ENCODE measurements at places on chromosomes 6 and 20.

DNA sequence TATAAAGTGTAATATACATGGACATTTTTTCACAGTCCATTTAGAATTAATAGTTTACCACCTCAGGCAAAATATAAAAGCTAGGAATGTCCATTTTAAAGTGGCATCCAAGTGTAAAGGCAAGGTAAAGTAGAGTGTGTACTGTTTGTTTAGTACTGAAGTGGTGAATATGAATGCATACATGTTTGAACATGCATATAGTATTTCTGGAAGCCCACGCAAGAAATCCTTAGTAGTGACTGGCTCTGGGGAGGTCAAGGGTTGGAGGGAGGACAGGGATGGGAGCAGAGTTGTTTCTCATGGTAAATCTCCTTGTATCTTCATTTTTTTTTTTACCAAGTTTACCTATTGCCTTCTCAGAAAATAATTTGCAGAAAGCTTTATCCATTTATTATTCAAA, 129.2 kb downstream of the UNC5CL start:
- DNase-seq, result no peak

DNA sequence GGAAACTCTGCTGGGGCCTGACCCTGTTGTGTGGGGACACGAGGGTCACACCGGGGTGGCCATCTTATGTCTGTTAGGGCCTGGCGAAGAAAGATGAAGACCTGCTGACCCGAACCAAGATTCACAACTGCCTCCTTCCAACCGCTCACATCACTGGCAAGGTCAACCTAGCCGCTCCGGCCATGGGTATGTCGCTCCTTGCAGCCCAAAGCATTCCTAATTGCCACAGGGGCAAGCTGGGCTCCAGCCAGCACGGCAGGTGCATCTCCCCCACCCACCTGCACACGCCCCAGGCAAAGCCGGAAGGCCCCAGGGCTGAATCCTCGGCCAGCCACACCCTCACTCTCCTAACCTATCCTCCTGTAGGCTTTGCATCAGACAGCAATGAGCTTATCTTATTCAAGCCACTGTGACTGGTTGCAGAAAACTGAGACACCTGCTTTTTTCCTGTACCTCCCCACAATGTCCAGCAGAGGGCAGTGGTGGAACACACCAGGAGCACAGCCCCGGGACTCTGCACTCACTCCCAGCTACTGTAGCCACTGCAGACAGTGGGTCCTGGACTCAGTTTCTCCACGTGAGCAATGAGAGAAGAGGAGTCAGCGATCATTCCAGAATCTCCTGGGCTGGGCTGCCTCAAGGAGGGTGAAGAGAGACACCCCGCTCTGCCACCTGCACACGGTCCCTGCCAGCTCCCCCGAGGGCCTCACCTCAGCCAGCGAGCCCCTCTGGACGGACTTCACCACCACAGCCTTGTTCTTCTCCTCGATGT, 170.2 kb downstream of the PREX1 start:
- DNase-seq, result peak; percentile 78

DNA sequence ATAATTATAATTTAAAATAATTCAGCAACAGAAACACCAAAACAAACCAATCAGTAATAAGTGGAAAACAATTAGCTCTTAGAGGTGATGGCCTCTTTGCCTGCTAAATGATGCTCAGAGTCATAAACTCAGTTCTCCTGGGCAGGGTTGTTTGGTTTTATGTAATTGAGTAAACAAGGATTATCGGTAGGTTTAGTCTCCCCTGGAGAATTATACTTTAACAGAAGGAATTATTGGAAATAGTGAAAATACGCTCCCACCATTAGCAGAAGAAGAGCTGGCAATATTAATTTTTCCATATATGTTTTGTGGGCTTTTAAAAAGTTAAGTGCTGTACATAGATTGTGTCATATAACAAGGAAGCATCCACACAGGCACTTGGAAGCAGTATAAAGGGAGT, 27.0 kb downstream of the CAP2 start:
- no peak for DNase-seq

GRCh38 chr20:33875055-33875454, 63.9 kb downstream of the CHMP4B start:
- DNase-seq, result no peak

DNA sequence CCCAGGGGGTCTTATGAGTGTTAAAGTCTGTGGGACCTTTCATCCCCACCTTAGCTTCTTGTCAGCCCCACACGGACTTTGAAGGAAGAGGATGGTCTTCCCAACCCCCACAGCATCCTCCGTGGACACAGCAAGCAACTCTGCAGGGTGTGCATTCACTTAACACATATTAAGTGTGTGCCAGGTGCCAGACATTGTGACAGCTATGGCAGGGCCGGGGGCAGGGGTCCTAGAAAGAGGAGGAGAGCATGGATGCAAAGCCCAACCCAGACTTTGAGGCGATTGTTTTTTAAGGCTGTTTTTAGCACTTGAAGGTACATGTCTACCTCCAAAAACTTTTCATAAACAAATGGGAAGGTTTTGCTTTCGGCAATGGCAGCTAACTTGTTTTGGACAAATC, 121.6 kb upstream of the KCNG1 start:
- no peak for DNase-seq

GRCh38 chr6:90689172-90689571, 102.3 kb upstream of the MAP3K7 start:
- DNase-seq, result no peak

DNA sequence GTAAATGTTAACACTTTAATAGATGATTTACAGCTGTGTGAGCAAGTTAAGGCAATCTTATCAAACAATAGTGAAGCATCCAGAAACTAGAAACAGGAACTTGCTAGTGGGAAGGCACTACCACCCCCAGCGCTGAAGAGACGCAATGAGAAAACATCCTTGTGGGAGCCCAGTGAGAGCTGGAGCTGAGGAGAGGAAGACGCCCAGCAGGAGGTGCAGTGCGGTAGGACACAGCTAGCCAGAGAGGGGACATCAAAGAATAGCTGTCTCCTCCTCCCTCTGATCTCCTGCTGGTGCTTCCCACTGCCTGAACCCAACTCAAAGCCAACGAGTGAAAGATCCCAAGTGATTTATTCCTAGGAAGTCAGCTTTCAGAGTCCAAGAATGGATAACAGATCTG, 140.3 kb downstream of the COL12A1 start:
- peak; percentile 1 for DNase-seq

All from kidney capillary endothelial cell (primary cell).